ENCODE measurements at places on chromosomes 1 and 21.
A peak's percentile ranks its signal among the peaks of the same experiment; 100 is the strongest.

- DNase-seq = no peak
Measured at GRCh38 chr1:243580072-243580471, 270.0 kb downstream of the AKT3 start.

GRCh38 chr1:110424699-110425611 is 17.5 kb upstream of the LAMTOR5 start:
- DNase-seq = no peak

DNA sequence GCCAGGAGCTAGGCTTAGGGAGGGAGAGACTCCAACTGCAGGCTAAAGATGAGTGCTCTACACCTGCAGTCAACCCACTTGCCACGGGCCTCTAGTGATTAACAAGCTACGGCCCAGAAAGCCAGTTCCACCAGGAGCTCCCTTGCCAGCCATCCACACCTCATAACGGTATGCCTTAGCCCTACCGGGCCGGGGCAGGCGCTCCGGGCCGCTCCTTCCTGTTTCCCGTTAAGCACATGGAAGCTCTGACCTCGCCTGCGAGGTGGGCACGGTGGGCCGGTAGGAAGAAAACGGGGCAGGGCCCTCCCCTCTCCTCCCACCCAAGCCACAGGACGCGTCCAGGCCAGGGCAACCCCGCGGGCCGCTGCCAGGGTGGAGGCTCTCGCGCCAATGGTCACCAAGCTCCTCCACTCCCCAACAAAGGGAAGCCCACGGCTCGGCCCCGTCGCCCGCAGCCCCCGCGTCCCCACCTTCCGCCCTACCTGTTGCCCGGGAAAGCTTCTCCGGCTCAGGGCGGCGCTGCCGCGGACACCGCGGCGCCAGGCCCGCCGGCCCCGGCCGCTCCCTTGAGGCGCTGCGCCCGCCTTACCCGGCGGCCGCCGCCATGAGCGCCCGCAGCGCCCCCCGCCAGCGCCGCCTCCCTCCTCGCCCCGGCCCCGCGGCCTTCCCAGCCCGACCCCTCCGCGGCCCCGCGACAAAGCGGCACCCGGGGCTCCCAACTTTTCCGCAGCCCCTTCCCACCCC is 627 bp downstream of the CERS2 start:
- DNase-seq = peak; percentile 49

GRCh38 chr1:42380586-42381279 is at the start of gene RIMKLA:
TSS of gene RIMKLA (plus strand) at chr1:42380792. CDS start at chr1:42380935, 143 bp downstream.
- DNase-seq = peak; percentile 42

GRCh38 chr1:116375887-116376728 is 3.1 kb downstream of the ATP1A1 start:
- peak; percentile 57 for DNase-seq

- peak; percentile 67 for DNase-seq
Measured at GRCh38 chr1:184973272-184974055, 844 bp downstream of the NIBAN1 start.

DNA sequence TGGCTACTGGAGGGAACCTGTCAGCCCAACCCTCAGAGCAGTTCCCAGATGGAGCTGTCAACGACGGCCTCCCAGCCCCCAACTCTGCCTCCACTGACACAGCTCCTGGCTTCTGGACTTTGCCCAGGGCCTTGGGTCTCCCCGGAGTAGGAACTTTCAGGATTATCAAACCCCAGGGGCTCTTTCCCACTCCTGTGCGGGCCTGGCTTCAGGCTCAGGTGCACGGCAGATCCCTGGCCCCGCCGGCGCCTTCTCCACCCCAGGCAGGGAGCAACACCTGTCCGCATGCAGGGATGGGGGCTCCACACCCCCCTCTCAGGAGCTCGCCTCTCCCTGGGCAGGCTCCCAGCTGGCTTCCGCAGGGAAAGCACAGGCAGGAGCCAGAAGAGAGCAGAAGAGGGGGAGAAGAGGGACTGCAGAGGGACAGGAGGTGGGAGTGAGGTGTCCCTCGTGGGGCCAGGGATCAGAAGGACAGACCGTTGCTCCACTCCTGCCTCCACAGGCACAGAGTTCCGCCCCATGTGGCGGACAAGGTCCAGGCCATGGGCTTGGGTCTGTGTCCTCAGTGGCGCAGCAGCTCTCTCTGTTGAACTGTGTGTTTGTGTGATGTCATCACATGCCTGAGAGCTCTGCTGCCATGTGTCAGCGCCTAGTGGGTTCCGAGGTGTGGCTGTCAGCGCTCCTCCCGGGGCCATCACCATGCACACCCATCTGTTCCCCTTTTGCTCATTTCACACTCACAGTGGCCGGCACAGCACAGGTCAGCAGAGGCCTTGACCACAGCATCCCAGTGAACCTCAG is 107.7 kb downstream of the PDE9A start:
- no peak for DNase-seq

DNA sequence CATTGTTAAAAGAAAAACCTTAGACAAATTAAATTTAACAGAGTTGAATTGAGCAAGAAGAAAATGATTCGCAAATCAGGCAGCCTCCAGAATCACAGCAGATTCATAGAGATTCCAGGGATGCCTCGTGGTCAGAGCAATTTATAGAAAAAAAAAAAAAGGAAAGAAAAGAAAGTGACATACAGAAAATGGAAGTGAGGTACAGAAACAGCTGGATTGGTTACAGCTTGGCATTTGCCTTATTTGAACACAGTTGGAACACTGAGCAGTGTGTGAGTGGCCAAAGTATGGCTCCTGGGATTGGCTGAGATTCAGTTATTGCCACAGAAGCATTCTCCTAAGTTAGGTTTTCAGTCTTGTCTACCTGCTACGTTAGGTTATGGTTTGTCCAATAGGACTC is 9.1 kb upstream of the C21orf91 start:
- DNase-seq = no peak

DNA sequence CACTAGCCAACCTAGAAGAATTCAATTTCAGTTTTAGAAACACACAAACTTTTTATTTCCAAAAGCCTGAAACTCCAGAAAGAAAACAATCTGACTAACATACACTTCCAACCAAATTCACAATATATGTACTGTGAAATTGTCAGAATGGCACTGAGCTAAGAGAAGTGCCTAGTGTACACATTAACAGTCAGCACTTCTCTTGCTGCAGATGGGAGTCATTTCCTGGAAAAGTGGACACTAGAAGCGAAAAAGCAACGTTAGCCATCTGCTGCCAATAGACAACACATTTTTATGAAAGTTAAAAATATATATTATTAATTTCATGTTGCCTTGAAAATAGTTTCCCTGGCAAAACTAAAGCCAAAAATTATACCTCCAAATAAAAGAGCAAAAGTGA is 66.1 kb downstream of the EPS15 start:
- no peak for DNase-seq

DNA sequence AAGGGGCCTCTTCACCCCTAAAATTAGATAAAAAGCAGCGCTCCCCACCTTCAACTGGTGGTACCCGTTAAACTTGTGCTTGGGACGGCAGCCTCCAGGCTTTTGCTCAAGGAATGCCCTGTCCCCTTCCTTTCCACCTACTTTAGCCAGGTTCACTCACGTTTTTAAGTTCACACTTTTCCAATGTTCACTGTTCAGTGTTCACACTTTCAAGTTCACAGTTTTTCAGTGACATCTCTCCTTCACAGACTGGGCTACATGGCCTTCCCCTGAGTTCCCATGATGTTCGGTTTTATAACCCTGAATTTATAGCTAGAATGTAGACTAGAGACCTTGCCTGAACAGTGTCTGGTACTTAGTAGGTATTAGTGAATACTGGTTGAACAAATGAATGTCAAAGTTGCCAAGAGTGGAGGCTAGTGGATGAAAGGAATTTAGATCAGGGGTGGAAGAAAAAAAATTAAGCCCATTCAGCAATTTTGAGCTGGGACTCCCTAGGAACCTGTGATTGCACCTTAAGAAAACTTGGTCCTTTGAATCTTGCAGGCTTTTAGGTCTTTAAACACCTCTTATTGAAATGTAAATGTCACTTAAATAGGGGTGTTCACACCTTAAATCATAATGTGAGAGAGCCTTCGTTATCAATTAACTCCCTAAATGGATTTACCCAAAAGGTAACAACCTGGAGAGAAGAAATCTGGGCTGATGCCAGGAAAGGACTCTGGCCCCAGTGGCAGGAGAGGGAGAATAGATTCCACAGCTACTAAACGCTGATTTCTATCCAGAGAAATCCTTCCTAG is 12.3 kb downstream of the BTG2 start:
- no peak for DNase-seq

DNA sequence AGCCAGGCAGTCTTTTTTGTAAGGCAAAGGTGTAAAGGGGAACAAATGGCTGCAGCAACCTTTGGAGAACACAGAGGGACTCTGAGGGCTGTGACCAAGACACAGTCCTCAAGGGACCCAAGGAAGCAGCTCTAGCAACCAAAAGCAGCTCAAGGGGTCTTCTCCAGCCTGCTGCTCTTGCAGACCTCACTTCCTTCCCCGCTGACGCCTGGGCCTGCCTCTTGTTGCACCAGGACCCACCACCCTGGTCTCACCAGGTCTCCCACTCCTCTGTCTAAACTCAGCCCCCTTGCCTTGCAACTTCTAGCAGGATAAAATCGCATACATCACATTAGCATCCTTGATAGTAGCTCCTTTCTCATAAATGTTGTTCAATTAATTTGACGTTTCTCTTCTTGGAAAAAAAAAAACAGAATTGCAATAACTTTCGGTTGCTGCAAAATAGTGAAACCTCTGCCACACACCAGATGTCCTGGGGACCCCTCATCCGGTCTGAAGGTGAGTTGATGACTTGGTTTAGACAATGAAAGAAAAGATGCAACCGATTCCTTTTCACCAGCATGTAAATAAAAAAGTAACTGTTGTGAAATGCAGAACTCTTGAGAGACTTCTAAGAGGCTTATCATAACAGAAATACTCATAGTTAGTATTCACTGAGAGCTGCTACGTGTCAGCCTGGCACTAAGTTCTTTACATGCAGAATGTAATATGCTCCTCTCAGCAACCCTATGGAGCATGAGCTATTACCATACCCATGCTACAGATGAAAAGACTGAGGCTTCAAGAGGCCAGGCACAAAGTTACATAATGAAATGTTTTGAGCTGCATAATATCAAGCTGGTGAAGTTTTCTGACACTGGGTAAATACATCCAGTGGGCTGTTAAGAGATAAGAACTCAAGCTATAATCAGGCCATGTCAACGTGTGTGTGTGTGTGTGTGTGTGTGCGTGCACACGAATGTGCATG is 58.5 kb downstream of the UMODL1 start:
- no peak for DNase-seq

DNA sequence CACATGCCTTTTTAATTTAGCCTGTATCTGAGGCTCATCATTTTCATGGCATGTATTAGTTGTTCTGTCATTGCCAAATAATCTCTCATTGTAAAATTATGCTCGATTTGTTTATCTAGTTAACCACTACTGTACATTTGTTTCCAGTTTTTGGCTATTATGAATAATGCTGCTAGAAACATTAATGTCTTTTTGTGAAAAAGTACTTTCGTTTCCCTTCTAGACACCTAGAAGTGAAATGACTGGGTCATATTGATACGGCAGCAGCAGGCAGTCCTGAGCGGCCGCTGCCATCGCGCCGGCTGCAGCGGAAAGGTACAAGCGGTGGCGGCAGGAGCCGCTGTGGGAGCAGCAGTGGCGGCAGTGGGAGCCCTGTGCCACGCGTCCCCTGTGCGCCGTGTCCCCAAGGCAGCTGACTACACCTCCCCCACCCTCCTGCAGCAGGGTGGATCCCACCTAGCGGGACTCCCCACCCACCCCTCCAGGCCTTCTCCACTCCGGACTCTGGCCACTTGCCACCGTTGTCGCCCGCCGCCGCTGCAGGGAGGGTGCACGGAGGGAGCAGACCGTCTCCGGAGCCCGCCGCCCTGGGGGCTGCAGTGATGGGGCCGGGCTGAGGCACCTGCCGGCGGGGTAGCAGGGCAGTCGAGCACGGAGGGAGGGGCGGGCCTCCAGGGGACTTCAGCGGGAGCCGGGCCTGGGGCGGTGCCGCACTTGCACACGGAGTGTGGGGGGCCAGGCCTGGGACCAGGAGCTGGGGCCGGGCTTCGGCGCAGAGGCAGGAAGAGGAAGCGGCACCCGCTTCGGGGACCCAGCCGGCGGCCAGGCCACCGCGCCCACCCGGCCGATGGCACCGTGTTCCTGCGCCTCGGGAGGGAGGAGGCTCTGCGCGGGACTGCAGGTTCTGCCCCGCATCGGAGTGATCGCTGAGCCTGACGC is 66.8 kb upstream of the RGS7 start:
- no peak for DNase-seq
